ENCODE measurements at places on chromosomes 6 and 20. TPM values are rescaled to one million over a fixed set of nuclear protein-coding genes. Genes with fewer than 3 reads are reported as not detected.

DNA sequence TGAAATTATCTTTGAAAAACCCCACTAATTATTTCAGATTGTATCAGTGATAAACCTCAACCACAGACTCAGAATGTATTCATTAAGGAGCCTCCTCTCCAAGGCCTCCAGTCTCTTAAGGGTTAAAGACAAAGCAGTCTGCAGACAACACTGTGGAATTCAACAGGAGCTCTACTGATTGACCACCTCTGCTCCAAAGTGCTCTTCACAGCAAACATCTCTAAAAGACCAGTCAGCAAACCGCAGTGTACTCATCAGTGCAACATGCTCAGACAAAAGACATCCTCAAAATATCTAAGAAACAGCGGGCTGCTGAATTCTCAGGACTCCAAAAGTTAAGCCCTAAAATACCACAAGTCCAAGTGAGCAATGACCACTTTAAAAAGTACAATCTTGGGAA is 42.0 kb downstream of the UQCC1 start:
- no peak for DNase-seq

DNA sequence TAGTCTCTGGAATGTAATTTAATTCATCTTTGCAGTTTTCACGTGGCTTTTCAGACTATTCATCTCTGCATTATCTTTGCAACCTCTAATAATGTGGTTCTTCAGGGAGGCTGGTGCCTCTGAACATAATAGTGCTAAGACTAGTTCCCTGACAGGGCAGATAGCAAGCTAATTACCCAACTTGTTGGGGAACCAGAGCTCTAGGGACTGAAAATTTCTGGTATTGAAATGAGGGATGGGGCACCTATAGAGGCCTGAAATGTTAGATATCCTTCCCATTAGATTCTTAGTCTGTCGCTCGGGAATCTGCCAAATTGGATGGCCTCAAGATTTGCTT is 693.6 kb upstream of the MAP3K7 start:
- no peak for DNase-seq

GRCh38 chr20:49214571-49214970 is 4.6 kb upstream of the DDX27 start:
- DNase-seq: no peak

DNA sequence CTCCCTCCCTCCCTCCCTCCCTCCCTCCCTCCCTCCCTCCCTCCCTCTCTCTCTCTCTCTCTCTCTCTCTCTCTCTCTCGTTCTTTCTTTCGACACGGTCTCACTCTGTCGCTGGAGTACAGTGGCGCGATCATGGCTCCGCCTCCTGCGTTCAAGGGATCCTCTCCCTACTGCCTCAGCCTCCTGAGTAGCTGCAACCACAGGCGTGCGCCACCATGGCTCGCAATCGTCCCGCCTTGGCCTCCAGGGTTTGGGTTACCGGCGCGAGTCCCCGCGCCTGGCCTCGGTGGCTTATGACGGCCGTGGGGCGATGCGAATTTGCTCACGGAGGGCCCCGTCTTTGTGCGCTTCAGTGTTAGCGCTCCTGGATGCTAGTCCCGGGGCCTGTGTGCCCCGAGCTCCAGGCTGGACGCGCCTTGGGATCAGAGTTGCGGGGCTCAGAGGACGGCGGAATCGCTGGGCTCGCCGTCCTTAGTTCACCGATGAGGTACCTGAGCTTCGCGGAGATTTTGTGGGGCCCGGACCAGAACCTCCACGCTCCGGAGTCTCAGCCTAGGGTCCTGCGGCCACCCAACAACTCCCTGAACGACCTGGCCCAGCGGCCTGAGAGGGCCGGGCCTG is 45.2 kb downstream of the MCUR1 start:
- DNase-seq: no peak

DNA sequence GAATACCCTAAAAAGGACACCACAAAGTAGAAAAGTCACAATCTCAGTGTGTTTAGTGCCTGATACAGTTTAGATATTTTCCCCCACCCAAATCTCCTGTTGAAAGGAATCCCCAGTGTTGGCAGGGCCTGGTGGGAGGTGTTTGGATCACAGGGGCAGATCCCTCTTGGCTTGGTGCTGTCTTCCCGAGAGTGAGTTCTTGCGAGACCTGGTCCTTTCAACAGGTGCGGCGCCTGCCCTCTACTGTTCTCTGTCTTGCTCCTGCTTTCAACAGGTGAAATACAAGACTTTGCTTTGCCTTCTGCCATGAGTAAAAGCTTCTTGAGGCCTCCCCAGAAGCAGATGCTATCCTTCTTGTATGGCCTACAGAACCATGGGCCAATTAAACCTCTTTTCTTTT is 534.3 kb upstream of the NRSN1 start:
- no peak for DNase-seq

GRCh38 chr6:166814390-166814789 is 142.0 kb downstream of the RNASET2 start:
- no peak for DNase-seq

DNA sequence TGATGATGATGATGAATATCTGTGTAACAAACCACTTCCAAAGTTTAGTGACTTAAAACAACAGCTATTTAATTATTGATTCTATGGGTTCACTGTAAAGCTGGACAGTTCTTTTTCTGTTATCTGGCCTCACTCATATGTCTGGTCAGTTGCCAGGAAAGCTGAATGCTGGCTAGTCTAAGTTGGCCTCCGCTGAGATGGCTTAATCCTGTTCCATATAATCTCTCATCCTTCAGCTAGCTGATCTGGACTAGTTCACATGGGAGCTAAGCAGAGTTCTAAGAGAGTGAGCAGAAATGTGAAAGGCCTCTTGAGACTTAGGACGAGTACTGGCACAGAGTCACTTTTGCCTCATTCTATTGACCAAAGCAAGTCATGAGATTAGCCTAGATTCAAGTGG is 334.7 kb upstream of the FLRT3 start:
- no peak for DNase-seq

GRCh38 chr6:43774776-43775534 is 4.9 kb downstream of the VEGFA start:
- peak; percentile 82 for DNase-seq

DNA sequence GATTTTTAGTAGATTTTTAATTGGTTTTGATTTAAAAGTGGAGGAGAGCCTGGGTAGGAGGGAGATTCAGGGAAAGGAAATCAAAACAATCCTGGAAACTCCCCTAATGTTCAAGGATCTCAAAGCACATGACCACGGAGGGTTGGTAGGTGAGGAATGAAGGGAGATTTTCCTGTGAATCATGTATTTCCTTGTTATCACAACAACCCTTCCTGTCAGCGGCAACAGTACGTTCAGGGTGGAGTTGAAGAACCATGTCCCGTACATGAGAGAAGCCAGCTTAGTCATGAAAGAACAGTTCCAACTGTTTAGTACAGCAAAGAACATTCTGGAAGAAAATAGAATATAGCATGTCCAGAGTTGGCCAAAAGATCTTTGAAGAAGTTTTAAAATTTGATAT is 79.4 kb upstream of the SCAF8 start:
- DNase-seq: no peak

- DNase-seq: no peak
Measured at GRCh38 chr6:684831-685636, 7.9 kb downstream of the EXOC2 start.

GRCh38 chr20:57980506-57980905 is 247.9 kb downstream of the ANKRD60 start:
- no peak for DNase-seq

DNA sequence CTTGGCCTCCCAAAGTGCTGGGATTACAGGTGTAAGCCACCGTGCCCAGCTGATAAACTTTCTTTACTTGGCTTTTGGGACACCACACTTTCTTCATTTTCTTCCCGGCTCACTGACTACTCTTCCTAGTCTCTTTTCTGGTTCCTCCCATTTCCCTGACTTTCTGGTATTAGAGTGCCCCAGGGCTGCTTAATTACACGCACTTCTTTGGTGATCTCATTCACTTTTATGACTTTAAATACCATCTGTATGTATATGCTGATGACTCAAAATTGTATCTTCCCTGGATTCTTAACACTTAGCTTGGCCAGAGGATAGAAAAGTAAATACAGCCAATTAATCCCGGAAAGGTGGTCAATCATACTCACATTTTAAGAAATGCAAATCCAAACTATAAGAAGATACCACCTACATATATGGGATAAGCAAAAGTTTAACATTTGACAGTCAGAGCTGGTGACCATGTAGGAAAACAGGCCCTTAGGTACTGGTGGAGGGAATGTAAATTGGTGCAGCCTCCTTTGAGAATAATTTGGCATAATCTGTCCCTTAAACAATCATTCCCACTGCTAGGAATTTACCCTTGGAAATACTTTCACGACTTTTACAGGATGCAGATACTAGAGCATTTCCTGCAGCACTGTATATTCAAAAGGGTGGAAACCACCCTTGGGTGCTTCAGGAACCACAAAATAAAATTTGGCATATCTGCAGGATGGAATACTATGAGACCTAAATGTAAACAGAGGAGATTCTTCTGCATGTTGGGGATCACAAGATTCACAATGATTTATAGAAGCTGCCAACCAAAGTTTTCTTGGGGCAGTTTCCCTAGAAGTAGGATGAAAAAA is 9.4 kb upstream of the NANP start:
- no peak for DNase-seq

GRCh38 chr20:40176098-40176841 is 512.8 kb downstream of the MAFB start:
- no peak for DNase-seq

DNA sequence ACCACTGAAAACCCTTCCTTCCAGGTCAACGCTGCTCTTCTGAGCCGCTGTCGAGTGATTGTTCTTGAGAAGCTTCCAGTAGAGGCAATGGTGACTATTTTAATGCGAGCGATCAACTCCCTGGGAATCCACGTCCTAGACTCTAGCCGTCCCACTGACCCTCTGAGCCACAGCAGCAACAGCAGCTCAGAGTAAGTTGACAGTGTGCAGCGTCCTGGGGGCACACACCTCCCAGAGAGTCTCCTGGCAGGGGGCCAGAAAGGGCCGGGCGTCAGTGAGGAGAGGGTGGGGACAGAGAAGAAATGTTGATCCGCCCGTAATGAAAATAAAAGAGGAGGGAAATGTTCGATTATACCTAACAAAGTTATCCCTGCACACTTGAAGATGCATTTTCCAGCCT is 5.0 kb downstream of the WRNIP1 start:
- peak; percentile 70 for DNase-seq

DNA sequence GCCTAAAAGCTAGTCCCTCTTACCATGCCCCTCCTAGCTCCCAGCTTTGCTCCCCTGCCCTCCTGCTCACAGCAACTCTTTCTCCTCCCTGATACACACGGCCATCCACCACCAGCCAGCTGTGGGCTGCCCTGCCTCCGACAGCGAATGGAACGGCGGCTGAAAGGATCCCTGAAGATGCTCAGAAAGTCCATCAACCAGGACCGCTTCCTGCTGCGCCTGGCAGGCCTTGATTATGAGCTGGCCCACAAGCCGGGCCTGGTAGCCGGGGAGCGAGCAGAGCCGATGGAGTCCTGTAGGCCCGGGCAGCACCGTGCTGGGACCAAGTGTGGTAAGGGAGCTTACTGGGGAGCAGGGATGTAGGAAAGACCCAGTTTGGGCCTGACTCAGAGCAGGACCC is 16.6 kb upstream of the ZNF76 start:
- no peak for DNase-seq

DNA sequence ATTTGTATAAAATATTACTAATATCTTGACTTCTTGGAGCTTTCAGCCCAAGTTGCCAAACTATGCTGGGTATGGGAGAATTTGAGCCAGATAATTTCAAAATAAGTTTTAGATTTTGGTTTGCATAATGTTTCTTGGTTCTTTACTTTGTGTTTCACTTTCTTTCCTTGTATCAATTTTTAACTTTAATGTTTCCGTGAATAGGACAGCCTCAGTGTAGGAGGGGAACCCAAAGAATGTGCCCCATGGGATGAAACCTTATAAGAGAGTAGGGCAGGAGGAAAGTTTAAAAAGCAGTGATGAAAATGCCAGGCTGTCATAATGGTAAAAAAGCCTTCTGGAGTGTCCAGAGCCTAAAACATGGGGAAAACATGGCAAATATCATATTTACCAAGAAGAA is 252.4 kb upstream of the IRAK1BP1 start:
- no peak for DNase-seq

- DNase-seq: no peak
Measured at GRCh38 chr6:160439751-160440150, 91.6 kb downstream of the SLC22A3 start.

DNA sequence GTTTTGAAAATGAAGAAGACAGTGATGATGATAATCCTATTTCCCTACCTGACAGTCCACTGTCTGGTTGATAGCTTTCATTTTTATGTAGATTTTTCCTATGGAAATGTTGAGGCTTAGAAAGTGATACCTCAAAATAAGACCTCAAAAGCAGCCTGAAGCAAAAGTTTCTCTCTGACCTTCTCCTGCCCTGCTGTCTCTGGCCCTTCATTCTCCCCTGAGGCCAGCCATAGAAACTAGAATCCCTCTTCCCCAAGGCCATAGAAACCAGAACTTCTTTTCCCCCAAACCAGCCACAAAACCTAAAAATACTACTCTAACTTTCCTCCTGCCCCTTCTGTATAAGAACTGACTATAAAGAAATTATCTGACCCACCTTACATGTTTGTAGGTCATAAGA is 52.6 kb upstream of the GCM1 start:
- no peak for DNase-seq

GRCh38 chr20:3543901-3544507 is 73.2 kb downstream of the ATRN start:
- DNase-seq: no peak

GRCh38 chr6:42428326-42429041 is 23.2 kb downstream of the TRERF1 start:
- peak; percentile 62 for DNase-seq

DNA sequence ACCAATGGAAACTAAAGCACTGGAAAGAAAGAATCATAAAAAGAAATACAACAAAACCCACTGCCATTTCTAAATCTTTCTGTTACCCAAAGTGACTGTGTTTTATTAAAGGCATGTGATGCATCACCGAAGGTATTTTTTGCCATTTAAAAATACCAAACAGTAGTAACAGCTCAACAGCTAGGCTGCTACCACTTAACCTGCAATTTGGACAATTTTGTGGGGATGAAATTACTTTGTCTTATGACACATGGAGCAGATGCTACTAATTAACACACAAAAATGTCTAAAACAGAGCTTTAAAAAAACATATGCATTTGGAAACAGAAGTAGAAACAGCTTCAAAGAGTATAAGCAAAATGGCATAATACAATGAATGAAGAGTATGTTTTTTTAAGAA is 97.4 kb downstream of the ATXN1 start:
- DNase-seq: no peak

GRCh38 chr6:84764332-84765049 is at the start of gene TBX18:
Gene TBX18, minus strand, starts transcription at chr6:84764598. Its CDS starts 417 bp downstream, at chr6:84764181.
- peak; percentile 92 for DNase-seq

The CDYL gene
- total RNA-seq: 27.7 TPM

The ZNF512B gene
- total RNA-seq: 12.6 TPM

The FILIP1 gene
- 173 TPM for total RNA-seq

The DEFB132 gene
- total RNA-seq: not detected

The ANGPT4 gene
- total RNA-seq: 0.05 TPM

The RNF144B gene
- total RNA-seq: 14.1 TPM

The IL17A gene
- total RNA-seq: not detected

All from left ventricle myocardium inferior (tissue), 1 donor.